ENCODE measurements at places on chromosomes 5 and 9.

GRCh38 chr9:97412626-97413385, 910 bp downstream of the TDRD7 start:
- DNase-seq: no peak

DNA sequence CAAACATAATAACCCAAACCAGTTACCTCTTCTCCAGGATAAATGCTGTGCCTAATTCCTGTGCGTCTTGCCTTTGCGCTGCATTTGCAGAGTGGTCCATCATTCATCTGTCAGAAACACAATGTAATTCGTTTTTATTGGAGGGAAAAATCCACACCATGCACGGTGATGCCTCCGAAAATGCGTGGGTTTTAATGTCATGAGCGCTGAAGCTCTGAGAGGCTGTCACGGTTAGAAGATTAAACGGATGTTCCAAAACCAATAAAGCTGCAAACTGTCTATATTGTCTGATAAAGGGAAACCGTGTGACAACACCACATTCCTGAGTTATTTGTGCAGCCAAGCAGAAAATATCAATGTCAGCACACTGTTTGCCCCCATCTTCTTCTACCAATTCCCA, 27.4 kb downstream of the DROSHA start:
- DNase-seq: no peak

DNA sequence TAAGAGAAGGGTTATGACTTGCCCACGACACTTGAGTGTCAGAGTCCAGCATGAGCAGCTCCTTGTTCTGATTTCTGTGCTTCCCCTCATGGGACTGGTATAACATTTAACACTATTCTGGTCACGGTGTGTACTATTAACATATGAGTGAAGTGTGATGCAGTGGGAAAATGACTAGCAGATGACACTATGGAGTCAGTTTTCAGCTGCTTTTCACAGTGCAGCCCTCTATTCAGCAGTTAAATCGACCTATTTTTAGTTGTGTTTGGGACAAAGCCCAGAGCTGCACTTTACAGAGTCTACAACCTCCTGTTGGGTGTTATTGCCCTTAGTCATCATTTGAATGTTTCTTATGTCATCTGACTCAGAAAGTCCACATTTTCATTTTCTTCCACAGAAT, 59.1 kb downstream of the CHSY3 start:
- DNase-seq: no peak

GRCh38 chr5:44365345-44365744, 23.9 kb downstream of the FGF10 start:
- DNase-seq: no peak

DNA sequence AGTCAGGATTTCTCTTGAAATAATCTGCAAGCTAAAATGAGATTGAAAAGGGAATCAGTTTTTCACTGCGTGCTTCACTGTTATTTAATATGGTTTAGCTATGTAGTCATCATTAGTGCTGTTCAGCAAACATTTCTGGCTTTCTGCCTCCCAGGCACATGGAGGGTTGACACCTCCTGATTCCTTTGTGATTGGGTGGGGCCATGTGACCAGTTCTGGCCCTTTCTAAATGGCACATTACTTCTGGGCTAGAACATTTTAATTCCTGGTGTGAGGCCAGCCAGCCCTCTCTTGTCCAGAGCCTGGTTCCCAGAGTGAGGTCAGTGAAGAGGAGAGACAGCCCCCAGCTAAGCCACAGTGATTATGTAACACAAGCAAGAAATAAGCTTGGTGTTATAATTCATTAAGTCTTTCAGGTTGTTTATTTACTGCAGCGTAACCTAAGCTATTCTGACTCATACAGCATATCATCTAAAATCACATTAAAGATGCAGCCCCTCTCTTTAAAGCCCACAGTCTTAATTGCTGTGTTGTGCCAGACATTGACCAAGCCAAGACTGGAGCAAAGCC, 17.4 kb upstream of the ARSI start:
- DNase-seq: no peak

DNA sequence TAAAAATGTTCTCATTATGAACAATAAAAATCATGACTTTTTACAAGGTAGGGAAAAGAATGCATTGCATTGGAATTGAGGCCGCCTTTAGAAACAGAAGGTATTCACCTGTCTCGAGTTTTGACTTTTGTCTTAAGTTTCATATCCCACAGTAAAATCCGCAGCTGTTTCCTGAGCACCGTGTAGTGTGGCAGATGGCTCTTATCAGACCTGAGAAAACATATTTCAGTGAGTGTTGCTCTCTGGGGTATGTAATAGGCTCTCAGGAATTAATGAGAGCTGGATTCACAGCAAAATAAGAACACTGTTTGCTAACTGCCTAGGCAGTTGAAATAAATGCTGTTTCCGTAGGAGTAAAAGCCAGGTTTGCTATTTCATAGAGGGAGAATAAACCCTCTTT, 221.4 kb downstream of the CFAP90 start:
- no peak for DNase-seq

GRCh38 chr5:52989025-52989780, at the start of gene ITGA2:
Gene ITGA2, plus strand, starts transcription at chr5:52989352. Its CDS starts 117 bp downstream, at chr5:52989469.
- DNase-seq: peak; percentile 22

- no peak for DNase-seq
Measured at GRCh38 chr9:108967916-108968315, 33.7 kb downstream of the ABITRAM start.

DNA sequence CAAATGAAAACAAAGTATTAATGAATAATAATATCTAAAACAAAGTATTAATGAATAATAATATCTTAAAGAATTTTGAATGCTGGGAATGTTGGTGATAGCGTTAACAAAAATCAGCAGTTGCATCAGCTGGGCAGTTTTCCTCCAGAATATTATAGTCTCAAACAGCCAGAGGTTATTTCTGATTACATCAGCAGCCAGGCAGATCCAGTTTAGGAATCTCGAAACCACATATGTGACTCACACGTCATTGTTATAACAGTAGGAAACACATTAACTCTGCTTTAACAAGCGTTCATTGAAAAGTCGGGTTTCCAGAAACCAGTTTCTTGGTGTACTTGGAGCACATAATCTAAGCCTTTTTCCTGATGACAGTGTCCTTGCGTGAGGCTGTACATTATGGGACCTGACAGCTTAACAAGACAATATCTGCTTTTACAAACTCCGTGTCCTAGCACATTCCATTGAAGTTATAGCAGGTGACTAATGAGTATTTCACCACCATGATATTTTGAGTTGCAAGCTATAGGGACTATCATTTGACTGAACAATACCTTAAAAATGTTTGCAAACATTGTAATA, 559.5 kb upstream of the KLF4 start:
- no peak for DNase-seq

DNA sequence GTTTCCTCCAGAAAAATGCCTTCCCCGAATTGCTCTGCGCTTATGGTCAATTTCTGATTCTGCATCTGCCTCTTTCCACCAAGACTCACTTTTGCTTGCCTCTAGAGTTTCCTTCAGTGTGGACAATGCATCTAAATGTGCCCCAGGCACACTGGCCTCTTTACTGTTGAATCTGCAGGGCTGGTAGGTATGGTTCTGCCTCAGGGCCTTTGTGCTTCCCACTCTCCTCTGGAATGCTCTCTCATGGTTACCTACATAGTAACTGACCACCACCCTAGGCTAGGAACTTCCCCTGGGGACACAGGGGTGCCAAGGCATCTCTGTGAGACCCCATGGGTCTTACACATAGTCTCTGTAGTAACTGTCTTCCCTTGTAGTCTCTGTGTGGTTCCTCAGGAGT, 1258.6 kb downstream of the CDH12 start:
- DNase-seq: no peak

DNA sequence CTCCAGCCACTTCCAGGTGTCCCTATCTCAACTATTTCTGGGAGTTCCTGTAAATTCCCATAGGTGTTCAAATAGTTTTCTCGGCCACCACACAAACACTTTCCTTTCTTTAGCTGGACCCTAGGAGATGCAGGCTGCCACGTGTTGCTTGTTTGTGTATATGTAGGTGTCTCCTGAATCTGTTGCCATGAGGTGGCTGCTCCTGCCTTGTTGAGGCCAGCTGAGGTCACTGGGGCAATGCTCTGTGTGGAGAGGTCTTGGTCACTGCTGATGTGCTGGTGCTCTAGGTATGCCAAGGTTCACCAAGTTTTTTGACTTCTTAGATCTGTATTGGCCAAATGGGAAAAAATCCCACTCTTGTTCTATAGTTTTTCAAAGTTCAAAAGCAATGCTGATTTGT, 132.5 kb upstream of the CHD1 start:
- DNase-seq: no peak

DNA sequence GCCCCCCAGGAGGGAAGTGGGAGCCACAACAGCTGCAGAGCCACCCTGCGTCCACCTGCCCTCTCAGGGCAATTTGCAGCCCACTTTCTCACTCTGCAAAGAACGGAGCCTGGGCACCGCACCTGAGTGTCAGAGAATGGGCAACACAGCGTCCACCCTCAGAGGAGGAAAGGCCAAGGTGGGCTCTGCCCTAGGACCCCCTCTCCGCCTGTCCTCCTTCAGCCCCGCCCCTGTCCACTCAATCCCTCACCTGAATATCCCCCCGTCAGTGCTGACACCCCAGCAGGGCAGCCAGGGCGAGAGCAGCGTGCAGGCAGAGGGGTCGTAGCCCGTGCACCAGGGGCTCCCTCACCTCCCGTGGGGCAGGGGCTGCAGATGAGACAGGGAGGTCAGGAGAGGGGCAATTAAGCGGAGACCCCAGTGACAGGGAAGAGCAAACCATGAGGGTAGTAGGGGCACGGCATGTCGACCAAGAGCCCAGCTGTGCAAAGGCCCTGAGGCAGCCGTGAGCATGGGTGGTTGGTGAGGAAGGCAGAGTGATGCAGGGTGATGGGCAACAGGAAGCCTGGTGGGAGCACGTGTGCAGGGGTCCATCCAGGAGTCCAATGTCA, 140.3 kb downstream of the OLFM1 start:
- no peak for DNase-seq

DNA sequence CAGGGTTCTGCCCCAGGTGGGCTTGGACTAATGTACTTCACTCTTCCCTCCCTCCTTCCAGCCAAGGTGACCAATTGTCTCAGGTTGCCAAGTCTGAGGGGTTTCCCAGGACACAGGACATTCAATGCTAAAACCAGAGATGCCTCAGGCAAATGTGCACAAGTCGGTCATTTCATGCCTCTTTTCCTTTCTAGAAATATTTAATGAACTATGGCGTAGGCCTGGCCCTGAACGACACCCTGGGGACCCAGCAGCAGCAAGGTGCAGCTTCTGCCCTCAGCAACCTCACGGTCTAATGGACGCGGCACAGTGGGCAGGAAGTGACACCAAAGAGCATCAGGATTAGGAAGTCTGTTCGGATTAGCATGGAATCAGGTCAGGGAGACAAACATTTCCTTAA, 148.1 kb downstream of the MTX3 start:
- no peak for DNase-seq

DNA sequence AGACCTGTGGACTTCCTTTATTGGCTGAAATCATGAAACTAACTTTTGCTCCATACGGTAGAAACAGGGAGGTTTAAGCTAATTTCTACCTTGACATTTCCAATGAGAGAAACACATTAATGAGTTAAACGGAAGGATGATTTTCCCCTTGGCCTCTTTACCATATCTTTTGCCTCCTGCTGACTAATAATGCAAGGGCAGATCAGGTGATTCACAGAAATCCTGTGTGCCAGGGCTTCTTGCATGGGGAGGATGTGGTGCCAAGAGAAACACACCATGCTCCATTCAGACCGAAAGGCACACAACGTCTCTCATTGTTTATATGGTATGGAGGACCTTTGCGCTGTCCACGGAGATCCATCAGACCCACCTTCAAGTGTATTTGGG, 17.4 kb upstream of the PRLR start:
- DNase-seq: no peak

DNA sequence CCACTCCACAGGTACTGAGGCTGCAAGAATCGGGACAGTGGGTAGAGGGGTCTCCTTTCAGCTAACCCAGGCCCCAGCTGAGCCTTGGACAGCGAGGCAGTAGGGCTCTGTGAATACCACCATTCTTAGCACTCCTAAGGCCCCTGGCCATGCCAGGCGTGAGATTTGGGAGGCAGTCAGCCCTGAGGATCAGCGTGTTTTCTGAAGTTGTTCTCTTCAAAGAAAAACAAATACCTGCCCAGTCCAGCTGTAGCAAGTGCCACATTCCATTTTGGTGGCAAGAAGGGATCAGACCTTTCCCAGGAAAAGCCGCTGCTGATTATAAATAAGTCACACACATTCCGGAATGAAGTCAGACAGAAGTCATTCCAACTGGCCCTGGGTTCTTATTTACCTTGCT, 47.8 kb downstream of the RALGPS1 start:
- DNase-seq: no peak

GRCh38 chr5:170275376-170275994, 22.1 kb downstream of the LCP2 start:
- DNase-seq: no peak

DNA sequence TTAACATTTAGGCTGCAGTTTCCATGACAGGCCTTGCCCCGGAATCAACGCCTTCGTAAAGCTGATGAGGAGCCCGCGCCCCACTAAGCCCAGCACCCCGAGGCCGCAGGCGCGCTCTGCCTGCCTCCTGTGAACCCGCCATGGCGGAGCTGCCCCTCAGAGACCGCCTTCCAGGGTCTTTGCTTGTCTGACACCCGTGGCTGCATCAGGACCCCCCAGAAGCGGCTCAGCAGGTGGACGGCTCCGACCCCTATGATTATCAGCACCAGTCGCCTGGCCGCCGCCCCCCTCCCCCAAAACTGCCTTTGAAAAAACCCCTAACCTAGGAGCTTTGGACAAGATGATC, 507 bp upstream of the DPH7 start:
- DNase-seq: no peak

GRCh38 chr5:69493396-69494133, 975 bp downstream of the OCLN start:
- no peak for DNase-seq

DNA sequence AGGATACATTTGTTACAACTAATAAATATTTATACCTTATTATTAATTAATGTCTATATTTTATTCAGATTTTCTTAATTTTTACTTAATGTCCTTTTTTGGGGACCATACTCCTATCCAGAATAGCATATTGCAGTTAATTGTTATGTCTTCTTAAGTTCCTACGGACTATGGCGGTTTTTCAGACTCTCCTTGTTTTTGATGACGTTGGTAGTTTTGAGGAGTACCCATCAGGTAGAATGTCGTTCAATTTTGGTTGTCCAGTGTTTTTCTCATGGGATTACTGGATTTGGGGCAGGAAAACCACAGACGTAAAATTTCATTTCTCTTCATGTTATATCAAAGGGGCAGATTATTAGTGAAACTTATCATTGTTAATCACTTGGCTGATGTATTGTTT, 223.7 kb downstream of the ISL1 start:
- DNase-seq: no peak

DNA sequence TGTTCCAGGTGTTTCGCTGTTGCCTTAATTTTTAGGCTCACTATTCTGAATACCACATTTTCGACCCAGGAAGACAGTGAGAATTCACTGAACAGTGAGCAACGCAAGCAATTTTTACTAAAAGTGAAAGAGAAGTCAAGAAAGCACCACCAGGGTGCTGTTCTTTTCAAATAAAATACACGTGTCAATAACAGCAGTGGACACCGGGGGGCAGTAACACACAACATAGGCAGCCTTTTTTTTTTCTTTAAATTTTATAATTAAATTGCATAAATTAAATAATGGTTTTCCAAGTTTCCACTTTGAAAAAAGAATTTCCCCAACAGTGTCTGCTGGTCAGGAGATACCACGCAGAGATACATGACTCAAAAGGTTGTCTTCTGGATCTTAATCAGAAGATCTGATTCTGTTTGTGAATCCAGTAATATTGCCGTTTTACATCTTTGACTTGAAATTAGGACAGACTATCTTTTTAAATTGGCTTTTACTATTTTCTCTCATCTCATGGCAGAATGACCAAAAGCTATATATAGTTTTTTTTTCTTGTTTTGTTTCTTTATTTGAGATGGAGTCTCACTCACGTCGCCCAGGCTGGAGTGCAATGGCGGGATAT, 47.1 kb upstream of the SH3GL2 start:
- DNase-seq: no peak
